ENCODE measurements at places on chromosomes 2 and 18.

GRCh38 chr18:46642561-46642960 is 14.5 kb downstream of the LOXHD1 start:
- no peak for DNase-seq

GRCh38 chr18:45049578-45050319 is 369.1 kb downstream of the SETBP1 start:
- DNase-seq, result peak; percentile 63

DNA sequence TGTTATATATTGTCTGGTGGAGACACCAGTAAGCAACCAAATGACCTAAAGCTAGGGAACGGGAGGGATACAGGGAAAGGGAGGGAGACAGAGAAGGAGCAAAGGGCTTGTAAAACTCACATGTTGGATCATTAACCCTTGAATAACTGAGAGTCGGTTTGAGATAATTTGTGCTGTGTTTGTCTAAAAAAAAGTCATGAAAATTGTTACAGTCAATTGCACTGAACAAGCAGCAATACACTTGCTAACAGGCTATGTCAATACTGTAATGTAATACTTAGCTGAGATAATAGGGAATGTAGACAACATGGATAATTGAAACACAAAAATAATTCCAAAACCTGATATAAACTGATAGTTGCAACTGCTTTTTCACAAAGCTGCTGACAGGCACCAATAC is 71.3 kb upstream of the ZNF521 start:
- DNase-seq, result no peak

GRCh38 chr2:155846259-155846658 is 486.3 kb downstream of the NR4A2 start:
- DNase-seq, result no peak

GRCh38 chr18:10739152-10739551 is 213.3 kb downstream of the NAPG start:
- DNase-seq, result peak; percentile 13

- DNase-seq, result no peak
Observed at GRCh38 chr2:239946562-239946863, 78.6 kb downstream of the NDUFA10 start.

- no peak for DNase-seq
Observed at GRCh38 chr2:169031202-169031601, at the start of gene ABCB11. TSS of gene ABCB11 (minus strand) at chr2:169031324. CDS start at chr2:169018125, 13,199 bp downstream.

- no peak for DNase-seq
Observed at GRCh38 chr2:236171181-236171679, 3.0 kb upstream of the GBX2 start.

GRCh38 chr2:172864182-172864581 is 128.5 kb downstream of the RAPGEF4 start:
- DNase-seq, result peak; percentile 57

- DNase-seq, result peak; percentile 82
Observed at GRCh38 chr2:46812361-46813019, 103.1 kb downstream of the MCFD2 start.

DNA sequence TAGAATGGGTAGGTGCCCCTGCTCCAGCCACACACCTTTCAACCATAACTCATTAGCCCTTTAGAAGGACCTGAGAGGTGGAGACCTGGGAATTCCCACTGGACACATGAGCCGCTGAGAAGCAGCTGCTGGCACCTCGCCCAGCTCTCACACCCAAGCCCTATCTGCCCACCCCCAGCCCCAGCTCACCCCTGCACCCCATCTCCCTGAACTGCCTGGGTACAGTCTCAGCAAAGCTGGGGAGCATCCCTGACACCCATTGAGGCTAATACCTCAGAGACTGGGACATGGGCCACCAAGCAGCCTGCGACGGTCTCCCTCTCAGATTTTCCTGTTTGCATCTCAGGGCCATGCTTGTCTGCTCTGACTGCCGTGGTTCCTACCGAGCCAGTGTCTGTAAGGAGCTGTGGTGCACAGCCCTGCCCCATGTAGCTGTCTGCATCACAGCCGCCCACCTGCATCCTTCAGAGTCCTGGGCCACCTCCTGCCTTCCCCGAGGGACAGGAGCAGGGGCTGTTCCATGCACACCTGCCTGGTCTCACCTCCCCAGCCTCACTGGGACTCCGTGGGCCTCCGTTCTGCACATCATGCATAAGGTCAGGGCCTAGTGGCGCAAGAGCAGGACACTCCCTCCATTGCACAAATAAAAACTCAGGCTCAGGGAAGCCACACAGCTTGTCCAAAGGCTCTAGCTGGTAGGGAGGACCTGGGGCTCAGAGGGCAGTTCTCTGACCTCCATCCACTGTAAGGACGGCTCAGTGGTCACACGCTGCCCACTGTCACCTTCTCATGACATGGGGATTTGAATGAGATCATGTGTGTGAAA is 90.0 kb downstream of the SEPTIN10 start:
- DNase-seq, result no peak

DNA sequence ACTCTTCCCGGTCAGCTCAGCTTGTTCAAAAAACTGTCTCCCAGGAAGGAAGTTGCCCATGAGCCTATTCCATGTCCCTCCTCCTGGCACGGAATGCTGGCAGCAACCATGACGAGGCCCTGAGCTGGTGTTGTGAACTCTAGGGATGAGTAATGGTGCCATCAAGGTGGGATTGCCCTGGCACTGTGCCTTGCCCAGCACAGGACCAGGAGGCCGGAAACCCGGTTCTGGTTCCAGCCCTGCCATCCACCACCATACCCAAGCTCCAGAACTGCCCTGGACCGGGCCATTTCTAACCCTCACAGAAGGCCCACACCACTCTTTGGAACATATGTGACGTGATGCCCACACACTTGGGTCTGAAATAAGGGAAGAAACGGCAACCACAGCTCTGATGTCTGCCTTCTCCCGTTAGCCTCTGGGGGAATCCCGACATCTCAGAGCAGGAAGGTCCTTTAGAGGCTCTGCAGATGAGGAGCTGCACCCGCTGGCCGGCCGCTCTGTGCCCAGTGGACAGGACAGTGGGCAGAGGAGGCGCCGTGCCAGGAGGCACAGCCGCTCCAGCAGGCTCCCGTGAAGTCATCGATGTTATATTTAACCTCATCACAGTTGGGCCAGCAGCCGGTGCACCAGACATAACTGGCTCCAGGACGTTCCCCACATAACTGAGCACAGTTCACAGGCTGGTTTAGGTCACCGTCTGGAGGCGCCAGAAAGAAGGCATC is 462.1 kb upstream of the ID2 start:
- DNase-seq, result no peak

- no peak for DNase-seq
Observed at GRCh38 chr18:1053331-1054315, 149.0 kb downstream of the ADCYAP1 start.

- DNase-seq, result peak; percentile 61
Observed at GRCh38 chr2:40353231-40353630, 98.7 kb downstream of the SLC8A1 start.

- DNase-seq, result no peak
Observed at GRCh38 chr2:100272841-100273329, 49.4 kb downstream of the LONRF2 start.

DNA sequence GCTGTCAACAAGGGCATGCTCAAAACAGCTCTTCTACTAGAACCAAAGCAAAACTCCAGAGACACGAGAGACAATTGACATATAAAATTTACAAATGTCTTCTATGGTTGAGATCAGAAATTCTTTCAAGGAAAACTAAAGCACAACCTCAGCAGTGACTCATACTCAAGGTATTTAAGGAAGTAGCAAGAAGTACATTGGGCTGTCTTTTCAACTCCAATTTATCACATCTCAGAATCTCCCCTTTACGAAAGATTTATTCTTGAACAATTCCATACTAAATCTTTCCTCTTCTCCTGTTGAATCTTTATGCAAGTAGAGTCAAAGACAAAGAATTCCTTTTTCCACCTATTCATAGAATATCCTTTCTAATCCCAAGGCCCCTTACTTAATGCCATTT is 324.0 kb downstream of the IRS1 start:
- DNase-seq, result peak; percentile 84

DNA sequence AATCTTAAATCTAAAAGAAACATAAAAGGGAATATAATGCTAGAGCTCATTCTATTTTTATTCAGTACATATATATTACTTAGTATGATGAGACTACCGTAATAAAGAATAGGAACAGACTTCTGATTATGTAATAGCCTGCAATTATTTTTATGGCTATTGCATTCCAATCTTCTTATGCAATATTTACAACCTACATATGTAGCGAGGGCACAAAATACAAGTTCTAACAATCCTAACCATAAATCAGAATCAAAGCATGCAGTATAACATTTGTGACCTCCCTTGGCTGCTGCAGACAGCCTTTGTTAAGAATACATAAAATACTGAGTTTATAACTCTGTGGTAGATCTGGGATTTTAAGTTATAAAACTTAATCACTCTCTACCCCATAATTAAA is 177.6 kb downstream of the BABAM2 start:
- DNase-seq, result no peak

DNA sequence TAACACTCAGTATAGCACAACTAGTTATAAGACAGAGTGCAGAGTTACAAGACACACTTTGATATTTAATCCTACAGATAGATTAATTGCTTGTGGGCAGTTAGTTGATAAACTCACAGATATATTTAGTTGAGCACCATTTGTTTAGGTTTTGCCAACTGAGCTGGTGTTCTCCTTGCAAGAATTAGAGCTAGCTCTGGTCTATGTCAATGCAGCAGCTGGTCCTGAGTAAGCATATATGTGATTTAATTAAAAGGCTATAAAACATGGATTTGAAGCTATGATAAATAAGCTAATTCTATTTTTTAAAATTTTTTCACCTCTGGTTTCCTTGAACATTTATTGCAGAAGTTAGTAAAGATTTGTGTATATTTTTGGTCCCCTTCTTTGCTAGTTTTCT is 35.6 kb downstream of the GPD2 start:
- DNase-seq, result no peak

DNA sequence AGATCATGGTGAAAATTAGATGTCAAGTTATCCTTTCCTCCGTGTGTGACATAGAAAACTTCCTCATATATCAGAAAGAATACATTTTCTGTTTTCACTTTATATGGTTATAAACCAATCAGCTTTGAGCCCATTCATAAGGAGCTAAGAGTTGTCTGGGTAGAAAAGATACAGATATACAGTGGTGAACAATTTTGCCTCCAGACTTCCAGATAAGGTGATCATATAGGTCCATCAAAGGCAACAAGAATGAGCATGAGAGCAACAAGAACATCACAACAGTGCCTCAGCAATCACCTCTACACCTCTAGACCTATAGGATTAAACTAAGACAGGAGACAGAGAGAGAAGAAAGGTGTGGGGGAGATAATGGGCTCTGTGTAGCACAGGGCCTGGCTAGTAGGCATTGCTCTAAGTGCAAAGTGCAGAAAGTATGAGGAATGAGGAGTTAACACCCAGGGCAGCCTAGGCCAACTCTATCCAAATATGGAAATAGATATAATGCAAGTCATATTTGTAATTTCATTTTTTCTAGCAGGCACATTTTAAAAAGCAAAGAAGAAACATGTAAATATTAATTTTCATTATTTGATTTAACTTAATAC is 8.3 kb downstream of the TNP1 start:
- DNase-seq, result no peak

- no peak for DNase-seq
Observed at GRCh38 chr2:225270053-225270452, 129.5 kb upstream of the NYAP2 start.

GRCh38 chr2:86580560-86580959 is 17.3 kb upstream of the CHMP3 start:
- no peak for DNase-seq

DNA sequence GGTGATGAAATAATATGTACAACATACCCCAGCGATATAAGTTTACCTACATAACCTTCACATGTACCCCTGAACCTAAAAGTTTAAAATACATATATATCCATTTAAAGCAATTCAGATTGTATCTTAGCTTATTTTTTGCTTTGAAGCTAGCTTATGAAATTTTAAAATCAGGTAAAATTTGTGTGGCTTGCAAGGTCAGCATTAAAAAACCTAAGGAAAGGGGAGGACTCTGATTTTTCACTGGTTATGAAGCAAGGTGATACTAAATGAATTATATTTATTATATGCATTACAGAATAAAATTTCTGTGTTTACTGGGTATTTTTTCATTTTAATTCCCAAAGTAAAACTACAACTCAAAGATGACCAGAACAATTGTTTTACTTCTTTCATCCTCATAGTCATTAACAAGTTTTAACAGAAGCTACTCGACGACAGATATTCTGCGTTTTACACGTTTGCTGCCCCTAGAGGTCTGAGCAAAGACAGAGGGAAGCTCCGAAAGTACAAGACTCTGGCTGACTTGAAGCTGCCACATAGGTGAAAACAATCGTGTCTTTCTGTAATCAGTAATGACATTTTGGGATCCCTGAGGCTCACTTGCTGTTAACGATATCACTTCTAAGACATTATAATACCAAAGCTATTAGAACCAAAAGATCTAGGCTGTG is 17.1 kb downstream of the PKP4 start:
- no peak for DNase-seq

- no peak for DNase-seq
Observed at GRCh38 chr2:20027260-20027677, 14.8 kb upstream of the MATN3 start.

DNA sequence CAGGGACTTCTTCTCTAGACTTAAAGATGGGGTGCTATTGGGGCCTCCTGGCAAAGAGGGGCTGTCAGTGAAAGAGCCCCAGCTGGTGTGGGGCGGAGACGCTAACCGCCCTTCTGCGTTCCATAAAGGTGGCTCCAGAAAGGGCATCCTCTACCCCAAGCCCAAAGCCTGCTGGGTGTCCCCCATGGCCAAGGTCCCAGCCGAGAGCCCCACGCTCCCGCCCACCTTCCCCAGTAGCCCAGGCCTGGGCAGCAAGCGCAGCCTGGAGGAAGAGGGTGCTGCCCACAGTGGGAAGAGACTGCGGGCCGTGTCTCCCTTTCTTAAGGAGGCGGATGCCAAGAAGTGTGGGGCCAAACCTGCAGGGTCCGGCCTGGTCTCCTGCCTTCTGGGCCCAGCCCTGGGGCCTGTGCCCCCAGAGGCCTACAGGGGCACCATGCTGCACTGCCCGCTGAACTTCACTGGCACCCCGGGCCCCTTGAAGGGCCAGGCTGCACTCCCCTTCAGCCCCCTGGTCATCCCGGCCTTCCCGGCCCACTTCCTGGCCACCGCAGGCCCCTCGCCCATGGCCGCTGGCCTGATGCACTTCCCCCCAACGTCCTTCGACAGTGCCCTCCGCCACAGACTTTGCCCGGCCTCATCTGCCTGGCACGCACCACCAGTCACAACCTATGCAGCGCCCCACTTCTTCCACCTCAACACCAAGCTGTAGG is 15.2 kb downstream of the ARID5A start:
- no peak for DNase-seq

GRCh38 chr2:86048888-86049287 is 56.8 kb downstream of the POLR1A start:
- DNase-seq, result no peak

GRCh38 chr2:202574541-202574940 is 60.2 kb upstream of the FAM117B start:
- no peak for DNase-seq

GRCh38 chr2:210895132-210895531 is 338.7 kb downstream of the CPS1 start:
- no peak for DNase-seq

Measured in iris pigment epithelial cell (primary cell).